ENCODE measurements at places on chromosomes 13 and 19.
A peak's percentile ranks its signal among the peaks of the same experiment; 100 is the strongest.

DNA sequence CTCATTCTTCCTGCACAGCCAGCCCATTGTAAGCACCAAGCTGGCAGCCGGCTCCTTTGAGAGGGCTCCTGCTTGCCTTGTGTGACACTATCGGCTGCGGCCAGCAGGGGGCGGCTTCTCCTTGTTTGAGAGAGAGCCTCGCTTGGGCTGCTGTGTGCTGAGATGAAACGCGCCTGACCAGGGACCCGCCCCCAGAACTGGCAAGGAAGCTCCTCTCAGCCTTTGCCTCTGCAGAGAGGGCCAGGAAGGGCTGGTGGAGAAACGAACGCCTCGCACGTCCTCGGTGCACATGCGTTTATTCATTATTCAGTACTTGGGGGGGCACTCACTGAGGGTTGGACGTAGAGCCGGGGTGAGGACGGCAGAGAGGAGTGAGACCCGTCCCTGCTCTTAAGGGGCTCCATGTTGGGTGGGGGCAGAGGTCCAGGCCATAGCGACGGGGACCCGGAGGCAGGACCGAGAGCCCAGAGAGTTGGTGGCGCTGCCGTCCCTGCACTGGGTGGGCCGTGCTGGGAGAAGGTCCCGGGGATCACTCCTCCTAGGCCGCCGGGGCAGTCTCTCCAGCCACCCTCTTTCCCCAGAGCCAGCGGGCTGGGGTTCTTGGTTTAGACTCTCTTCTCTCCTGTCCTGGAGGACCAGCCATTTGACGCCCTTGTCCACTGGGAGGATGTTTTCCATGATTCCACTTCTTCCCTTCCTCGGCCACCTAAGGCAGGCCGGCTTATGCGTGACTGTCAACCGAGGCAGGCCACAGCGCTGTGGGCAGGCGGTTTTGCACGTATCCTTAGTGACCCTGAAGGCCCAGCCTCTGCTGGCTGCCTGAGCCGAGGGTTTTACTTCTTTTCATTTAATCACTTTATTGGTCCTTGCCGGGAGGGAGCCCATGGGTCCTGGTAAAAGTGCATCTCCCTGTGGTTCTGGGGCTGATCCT is 174.5 kb downstream of the KATNAL1 start:
- peak; percentile 90 for DNase-seq

- DNase-seq = no peak
These were observed 9.0 kb downstream of the F2RL3 start for GRCh38 chr19:16897856-16898161.

GRCh38 chr19:50406156-50406820 is 12.4 kb upstream of the SPIB start:
- DNase-seq = no peak

GRCh38 chr13:29802621-29803020 is 47.8 kb downstream of the UBL3 start:
- no peak for DNase-seq

DNA sequence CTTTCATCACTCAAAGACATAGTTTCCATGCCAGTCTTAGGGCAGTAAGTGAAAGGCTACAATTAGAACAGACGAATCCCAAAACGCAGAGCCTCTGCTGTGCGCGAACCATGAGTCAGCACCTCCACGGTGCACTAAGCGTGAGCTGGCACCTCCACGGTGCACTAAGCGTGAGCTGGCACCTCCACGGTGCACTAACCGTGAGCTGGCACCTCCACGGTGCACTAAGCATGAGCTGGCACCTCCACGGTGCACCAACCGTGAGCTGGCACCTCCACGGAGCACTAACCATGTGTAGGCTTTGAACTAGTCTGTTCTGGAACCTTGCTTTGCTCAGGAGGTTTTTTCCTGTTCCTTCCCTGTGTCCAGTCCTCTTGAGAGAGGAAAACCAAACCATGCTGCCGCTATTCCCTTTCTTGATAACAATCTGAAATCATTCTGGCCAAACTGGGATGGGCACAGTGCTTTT is 120.6 kb downstream of the IRS2 start:
- DNase-seq = no peak

- peak; percentile 23 for DNase-seq
These were observed 46.9 kb downstream of the CACNA1A start for GRCh38 chr19:13459351-13459750.

- no peak for DNase-seq
These were observed 375.6 kb downstream of the ENOX1 start for GRCh38 chr13:43411211-43411610.
